ENCODE measurements at places on chromosomes 7 and 10. TPM values are rescaled to one million over a fixed set of nuclear protein-coding genes. Genes with fewer than 3 reads are reported as not detected.

Gene COG5
- total RNA-seq: 11.7 TPM

Gene TWIST1
- 4.6 TPM for total RNA-seq

Gene SLC13A1
- not detected for total RNA-seq

Gene VWA2
- total RNA-seq: not detected

Gene MYL10
- total RNA-seq: not detected

Gene PRDX3
- 353 TPM for total RNA-seq

Gene CC2D2B
- total RNA-seq: not detected

Data from A549 treated with DMSO at 1 μM for 4 hours (cell line).